Activated naive CD4-positive, alpha-beta T cell treated with anti-CD3 and anti-CD28 coated beads, Interleukin-2, amount 10 ng/mL, durations not matched to agents 7 days and 5 days (primary cell): ENCODE measurements at places on chromosomes 1 and 21.

DNA sequence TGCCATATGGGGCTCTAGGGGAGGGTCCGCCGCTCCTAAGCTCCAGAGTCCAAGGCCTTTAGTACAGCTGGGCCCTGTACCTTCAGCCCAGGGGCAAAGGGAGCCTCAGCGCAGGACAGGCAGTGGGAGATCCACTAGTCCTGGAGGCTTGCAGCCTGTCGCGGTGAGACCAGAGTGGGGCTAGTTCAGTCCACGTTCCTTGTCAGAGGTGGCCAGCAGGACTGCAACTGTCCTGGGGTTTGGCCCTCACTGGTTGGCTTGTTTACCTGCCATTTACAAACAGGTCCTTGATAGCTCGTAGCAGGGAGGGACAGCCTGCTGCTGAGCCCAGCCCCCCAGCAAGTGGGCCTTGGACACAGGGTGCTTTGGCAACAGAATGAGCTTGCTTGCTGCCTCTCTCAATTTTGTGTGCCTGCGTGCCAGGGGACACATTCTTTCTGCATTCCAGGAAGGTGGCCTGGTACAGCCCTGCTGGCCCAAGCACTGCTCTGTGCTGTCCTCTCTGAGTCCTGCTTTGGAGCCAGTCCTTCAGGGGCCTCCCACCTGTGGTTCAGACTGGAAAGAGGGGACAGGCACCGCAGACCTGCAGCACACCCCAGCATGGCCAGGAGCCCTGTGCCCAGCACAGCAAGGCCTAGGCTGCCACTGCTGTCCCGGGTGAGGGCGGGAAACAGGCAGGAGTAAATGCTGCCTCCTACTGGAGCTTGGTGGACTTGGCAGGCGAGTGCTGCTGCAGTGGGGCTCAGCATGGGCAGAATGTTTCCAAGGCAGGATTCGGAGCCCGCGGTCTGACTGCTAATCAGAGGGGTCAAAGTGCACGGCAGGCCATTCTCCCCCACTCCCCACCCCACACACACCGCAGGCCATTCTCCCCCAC is 15.2 kb downstream of the H6PD start:
- peak; percentile 64 for DNase-seq

GRCh38 chr1:165507570-165507969 is 36.2 kb upstream of the LRRC52 start:
- no peak for DNase-seq

- DNase-seq = no peak
Observed at GRCh38 chr1:212375986-212376385, 38.7 kb downstream of the PACC1 start.

- no peak for DNase-seq
Observed at GRCh38 chr1:88216441-88216840, 467.6 kb upstream of the PKN2 start.

DNA sequence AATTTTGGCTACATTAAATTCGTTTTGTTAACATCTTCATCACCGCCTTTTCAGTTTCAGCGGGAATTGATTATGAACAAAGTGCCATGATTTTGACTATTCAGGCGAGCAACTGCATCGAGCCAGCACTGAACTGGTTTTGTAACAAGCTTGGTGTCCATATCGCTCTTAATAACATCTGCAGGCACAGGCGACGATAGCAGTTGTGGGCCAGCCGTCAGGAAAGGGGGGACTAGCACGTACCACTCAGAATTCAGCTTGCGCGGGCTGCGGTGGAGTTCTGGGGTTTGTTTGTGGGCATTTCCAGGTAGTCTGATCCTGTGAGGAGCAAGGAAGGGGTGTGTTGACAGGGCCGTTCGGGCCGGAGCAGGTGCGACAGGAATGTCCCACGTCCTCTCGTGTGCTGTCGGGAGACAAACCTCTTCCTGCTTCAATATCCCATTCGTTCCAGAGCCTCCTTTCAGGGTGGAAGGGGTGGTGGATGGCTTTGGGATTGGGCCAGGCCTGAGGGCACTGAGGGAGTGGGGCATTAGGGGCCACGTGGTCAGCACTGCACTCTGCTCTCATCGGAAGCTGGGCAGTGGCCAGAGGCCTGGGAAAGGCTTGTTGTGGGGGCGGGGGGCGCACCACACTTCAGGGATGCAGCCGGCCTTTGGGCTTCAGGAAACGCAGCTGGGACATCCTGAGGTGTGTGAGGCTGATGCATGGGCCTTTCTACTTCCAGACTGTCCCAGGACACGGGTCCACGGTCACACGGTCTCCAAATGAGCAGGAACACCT is 39.1 kb downstream of the SKI start:
- DNase-seq = no peak

DNA sequence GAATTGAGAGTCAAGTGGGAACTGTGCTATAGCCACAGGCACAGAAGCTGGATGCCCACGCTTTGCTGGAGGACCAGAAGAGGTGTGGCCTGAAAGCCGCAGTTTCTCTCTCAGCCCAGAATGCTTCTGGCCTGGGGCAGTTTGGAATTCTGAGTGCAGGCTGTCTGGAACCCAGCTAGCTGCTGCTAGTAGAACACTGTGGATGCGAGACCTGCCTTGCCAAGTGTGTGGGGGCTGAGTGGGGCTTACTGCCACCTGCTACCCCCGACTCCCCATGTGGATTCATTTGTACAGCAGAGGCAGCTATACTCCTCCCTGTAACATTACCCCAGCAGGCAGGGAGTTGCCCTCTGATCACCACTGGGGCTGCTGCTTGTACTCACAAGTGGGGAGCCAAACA is 12.2 kb downstream of the ADAMTS1 start:
- DNase-seq = no peak
